ENCODE measurements at places on chromosomes 5 and 9.

DNA sequence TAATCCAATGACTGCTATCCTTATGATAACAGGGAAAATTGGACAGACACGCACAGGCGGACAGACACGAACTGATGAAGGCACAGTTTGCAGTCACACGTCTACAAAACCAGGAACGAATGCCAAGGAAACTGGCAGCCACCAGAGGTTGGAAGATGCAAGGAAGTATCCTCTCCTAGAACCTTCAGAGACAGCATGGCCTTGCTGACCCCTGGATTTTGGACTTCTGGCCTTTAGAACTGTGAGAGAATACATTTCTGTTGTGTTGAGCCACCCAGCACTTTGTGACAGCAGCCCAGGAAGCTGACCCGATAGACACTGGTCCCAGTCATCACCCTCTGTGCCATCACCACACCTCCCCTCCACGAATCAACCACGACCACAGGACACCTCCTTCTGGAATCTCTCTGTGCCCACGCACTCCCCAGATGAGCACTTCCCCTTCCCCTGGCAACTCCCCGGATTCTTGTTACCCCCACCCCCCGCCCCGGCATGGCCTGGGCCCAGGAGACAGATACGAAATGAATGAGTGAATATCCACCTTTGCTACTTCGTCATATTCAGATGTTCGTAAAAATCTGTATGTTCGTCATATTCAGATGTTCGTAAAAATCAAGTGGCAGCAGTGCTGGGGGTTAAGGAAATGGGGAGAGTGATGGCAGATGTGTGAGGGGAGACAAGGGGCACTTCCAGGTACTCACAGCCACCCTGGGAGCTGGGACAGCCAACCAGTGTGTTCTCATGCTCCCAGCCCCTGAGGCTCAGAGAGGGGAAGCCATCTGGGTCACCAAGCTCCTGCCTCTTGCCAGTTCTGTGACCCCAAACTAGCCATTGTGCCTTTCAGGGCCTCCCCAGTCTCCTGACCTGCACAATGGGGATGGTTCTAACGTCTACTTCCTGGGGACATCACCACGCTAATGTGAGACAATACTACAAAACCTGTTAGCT lies 18.5 kb downstream of the GBGT1 start:
- DNase-seq, result no peak

DNA sequence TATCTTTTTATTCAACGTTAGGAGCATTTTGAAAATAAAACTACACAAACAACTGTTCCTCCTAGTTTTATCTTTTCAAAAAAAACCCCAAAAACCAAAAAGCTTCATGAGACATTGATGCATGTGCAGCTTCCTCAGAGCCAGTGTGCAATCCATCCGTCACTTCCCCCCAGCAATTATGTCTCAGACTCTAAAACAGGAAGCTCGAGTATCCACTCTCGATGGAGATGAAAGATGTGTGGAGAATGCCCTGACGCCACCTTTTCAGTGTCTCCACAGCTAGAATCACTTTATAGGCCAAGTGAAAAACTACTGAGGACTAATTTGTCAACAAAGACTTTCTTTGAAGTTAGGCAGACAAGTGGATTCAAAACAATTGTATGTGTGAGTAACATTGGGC lies 408.9 kb upstream of the SMARCA2 start:
- DNase-seq, result no peak

- no peak for DNase-seq
Measured at GRCh38 chr5:97094579-97095317, 47.7 kb downstream of the LIX1 start.

- DNase-seq, result no peak
Measured at GRCh38 chr5:77709993-77710685, 66.0 kb downstream of the TBCA start.

GRCh38 chr5:5380298-5380697 lies 42.2 kb upstream of the ICE1 start:
- DNase-seq, result no peak

DNA sequence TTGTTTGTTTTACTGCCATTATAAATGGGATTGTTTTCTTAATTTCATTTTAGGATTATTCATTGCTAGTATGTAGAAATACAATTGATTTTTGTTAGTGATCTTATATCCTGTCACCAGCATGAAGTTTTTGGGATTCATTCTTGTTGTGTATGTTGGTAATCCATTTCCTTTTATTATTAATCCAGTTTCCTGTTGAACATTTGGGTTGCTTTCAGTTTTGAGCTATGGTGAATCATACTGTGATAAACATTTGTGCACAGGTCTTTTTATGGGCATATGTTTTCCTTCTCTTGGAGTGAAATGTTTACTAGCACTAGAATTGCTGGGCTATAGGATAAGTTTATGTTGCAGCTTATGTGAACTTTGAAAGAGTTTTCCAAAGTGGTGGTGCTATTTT lies 69.6 kb downstream of the MAN2A1 start:
- DNase-seq, result no peak

GRCh38 chr9:136313111-136314055 lies 9.5 kb upstream of the CCDC187 start:
- no peak for DNase-seq

DNA sequence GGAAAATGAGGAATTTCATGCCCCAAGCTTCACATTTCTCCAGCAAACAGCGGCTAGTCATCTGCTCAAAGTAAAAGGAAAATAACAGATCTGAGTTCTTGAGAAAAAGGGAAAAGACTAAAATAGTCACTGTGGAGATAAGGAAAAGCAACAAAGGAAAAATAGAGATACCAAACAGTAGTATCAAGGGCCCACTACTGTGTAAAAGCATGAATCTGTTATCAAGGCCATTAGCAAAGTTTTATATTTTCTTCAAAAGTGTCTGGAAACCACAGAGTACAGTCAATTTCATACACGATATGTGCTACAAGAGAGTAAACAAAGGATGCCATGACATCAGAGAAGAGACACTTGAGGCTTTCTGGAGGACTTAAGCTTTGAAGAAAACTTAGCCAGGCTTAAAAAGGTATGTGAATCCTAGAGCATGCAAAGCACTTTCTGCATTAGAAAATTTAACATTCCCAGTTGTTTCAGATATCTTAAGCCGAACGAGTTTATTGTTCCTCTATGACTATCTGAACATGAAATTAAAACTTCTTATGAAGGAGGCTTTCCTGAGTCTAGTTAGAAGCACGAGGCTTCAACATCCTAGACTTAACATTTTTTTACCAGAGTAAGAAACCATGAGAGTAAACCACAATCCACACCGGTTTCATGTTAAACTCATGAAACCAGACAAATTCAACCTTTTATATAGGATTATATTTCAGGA lies 1.2 kb downstream of the TTC33 start:
- DNase-seq, result no peak

- DNase-seq, result no peak
Measured at GRCh38 chr9:109382182-109382581, 61.3 kb upstream of the EPB41L4B start.

GRCh38 chr5:43113546-43113945 lies 7.2 kb upstream of the ZNF131 start:
- no peak for DNase-seq

DNA sequence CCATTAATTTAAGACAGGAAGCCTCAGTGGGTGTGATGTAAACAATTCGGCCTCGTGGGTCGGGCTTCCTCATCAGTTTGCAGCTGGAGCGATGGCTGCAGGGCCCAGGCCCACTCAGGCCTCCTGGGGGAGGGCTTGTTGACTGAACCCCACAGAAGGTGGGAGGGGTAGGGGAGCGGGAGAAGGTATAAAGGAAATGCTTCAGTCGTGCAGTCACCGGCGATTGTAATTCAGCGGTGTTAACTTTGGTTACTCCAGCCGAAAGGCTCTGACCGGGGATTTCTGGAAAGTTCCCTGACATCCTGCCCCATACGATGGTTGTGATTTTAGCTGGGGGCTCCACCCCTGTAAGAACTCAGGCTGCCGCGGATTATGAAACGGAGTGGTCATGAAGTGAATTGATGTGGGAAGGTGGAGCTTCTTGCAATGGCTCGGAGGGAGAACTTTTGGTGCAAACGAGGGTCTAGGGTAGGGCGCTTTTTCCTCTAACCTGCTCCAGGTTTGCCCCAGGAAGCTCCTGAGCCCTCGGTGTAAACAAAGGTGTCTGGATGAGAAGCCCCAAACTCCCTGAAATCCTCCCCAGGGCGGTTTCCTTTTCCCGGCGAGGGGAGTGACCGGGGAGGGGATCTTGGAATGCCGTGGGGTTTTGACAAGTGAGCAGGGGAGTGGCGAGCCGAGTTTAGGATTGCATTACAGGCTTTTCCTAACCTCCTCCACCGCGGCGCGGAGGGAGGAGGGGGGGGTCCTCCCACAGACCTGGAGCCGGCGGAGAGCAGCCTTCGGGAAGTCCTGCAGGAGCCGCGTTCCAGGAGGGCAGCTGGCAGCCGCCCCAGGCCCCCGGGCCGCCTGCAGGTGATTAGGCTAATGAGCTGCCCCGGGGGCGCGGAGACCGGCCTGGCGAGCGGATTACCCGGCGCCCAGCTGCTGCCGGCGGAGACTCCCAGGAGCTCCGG lies 215.5 kb downstream of the PDZD2 start:
- no peak for DNase-seq

DNA sequence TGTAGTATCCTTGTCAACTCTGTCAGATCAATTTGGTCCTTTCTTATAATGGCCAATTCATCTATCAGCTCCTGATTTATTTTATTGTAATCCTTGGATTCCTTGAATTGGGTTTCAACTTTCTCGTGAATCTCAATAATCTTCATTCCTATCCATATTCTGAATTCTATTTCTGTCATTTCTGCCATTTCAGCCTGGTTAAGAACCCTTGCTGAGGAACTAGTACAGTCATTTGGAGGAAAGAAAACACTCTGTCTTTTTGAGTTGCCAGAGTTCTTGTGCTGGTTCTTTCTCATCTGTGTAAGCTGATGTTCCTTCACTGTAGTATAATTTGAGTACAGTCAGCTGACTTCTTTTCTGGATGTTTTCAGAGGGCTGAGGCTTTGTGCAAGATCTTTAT lies 84.5 kb downstream of the CETN3 start:
- DNase-seq, result no peak

DNA sequence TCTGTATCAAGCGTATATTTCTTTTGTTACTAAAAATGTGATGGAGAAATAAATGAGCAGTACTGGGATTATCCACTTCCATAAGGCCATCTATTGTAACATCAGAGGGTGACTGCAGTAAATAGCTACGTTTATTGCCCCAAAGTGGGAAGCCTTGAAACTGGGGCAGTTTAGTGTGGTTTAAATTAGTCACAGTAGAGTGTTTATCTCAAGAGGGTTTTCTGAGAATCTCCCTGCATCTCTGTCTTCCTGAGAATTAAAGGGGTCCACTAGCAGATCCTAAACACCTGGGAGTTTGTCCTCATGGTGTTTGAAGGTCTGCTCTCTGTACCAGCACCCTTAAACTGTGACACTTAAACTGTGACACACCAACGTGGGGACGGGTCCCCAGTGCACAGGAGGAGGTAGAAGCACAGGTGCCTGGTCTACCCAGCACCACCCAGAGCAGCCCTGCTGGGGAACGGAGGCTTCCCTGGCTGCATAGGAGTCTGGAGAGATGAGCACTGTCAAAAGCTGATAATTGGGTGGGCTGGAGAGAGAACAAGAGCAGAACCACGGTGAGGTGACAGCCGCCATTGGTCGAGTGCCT lies 25.2 kb downstream of the PRRC2B start:
- DNase-seq, result no peak

DNA sequence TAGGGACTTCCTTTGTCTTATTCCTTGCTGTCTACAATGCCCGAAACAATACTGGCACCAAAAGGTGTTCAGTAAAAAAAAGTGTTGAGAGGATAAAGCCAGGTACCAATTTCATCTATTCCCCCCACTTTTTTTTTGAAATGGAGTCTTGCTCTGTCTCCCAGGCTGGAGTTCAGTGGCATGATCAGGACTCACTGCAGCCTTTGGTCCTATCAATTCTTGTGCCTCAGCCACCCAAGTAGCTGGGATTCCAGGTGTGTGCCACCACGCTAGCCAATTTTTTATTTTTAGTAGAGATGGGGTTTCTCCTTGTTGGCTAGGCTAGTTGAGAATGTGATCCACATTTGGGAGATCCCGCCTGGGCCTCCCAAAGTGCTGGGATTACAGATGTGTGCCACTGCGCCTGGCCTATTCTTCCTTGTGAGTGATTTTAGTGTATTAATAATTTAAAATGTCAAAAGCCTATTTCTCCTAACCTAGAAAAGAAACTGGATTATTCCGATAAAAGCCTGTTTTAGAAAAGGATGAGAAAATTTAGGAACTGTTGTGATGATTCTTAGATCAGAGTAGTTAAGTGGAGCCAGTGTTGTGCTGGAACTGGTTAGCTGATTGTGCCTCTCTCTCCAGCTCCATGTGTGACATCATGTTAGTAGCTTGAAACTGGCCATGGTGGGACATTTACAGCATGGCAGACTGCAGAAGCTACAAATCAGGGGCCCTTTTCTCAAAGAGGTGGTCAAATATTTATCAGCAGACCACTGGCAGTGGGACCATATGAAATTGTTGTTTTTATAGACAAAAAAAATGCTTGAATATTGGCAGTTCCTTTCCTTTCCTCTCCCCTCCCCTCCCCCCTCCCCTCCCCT lies 14.3 kb downstream of the CDC42SE2 start:
- no peak for DNase-seq

Data from activated CD4-positive, alpha-beta T cell treated with anti-CD3 and anti-CD28 coated beads for 4 hours (primary cell).